ENCODE measurements at places on chromosomes 12 and 14.

- DNase-seq: no peak
These were observed 311.5 kb downstream of the NOVA1 start for GRCh38 chr14:26286081-26286912.

- DNase-seq: no peak
These were observed 13.1 kb downstream of the ZDHHC22 start for GRCh38 chr14:77128414-77128891.

DNA sequence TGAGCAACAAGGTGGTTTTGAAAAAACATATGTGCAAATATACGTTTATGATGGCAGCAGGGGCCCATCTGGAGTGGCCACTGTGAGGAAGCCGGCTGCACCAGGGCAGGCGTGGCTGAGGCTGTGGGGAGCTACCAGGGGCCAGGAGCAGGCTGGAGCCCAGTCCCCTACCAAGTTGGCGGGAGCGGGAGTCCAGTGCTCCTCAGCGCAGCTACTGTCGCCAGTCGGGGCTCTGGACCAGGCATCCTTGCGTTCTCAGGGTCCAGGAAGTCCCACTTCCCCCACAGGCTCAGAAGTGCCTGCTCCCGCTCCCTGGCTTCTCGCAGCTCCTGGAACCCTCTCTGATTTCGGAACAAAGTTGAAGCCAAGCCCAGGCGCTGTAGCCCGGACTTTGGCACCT lies 1377.5 kb upstream of the FLRT2 start:
- DNase-seq: no peak

GRCh38 chr12:32031109-32031508 lies 71.9 kb downstream of the RESF1 start:
- DNase-seq: no peak

DNA sequence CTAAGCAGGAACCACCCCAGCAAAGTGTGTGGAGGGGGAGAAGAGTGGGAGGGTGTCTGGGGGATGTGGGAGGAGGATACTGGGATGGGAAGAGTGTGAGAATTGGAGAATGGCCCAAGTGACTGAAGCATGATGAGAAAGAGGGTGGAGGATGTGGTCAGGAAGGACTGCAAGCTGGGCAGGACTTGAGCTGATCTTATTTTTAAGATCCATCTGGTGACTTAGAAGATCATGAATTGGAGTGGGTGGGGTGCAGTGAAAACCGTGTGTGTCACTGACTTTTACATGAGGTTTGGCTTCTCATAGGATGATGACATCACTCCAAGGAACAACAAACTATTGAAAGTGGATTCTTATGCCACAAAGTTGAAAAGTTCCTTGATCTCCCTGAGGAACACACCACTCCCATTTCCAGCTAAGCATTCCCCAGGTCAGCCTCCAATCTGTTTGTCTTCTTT lies 287.5 kb downstream of the GALC start:
- DNase-seq: no peak

DNA sequence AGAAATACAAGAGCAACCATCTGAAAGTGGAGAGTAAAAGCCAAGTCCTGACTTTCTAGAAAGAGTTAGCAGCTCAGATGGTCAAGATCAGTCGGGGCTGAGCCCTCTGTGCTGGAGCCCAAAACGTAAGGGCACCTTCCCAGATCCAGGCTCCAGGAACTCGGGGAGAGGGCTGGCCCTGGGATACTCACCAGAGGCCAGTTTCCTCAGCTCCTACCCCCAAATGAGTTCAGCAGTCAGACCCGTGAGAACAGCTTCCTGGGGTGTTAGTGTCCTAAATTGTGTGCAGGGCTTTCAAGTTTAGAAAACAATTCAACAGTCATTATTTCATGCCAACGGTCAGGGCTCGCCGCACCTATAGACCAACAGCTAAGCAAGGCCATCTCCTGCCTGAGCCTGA lies 147.6 kb upstream of the FKBP4 start:
- no peak for DNase-seq

- DNase-seq: no peak
These were observed 21.7 kb downstream of the CERS5 start for GRCh38 chr12:50145439-50145838.

- no peak for DNase-seq
These were observed 147.5 kb downstream of the SLC2A13 start for GRCh38 chr12:39958377-39958776.

GRCh38 chr12:50554651-50555050 lies 49.9 kb downstream of the DIP2B start:
- no peak for DNase-seq

DNA sequence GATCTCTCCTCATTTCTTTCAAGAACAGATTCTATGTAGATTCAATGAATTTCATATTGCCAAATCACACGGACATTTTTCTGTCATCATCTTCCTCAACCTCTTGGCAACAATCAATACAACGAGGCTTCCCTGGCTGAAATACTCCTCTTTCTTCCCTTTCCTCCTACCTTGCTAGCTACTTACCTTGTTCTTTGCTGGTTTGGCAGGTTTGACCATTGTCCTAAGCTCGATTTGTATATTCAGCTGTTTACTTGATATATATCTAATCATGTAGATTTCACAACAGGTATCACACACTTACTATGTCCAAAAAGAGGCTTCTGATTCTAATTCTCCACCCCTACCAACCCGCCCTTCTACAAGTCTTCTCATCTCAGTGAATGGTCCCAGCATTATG lies 23.6 kb downstream of the NDUFA12 start:
- no peak for DNase-seq

- no peak for DNase-seq
These were observed 115.2 kb upstream of the PELI2 start for GRCh38 chr14:56002876-56003625.

GRCh38 chr12:103326190-103326589 lies 169.6 kb downstream of the C12orf42 start:
- DNase-seq: peak; percentile 11

GRCh38 chr12:62252576-62252975 lies 7.6 kb upstream of the USP15 start:
- DNase-seq: no peak

DNA sequence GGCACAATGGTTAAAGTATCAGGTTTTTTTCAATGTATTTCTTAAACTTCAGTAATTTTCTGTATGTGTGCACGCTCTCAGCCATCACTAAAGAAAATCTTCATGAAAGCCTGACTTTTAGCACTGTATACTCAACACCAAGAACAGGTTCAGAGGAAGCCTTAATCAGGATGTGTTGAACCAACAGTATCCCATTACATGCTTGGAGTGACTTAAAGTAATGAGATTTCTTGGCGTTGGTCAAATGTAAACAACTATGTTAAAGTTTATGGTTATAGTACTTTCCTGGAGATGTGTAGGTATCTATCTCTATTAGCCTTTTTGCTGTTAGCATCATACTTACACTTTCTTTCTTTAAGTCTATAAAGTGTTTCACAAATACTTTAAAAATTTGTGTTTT lies 335.0 kb downstream of the CCER1 start:
- DNase-seq: no peak

GRCh38 chr12:12008232-12008850 lies 62.4 kb upstream of the BCL2L14 start:
- DNase-seq: no peak

DNA sequence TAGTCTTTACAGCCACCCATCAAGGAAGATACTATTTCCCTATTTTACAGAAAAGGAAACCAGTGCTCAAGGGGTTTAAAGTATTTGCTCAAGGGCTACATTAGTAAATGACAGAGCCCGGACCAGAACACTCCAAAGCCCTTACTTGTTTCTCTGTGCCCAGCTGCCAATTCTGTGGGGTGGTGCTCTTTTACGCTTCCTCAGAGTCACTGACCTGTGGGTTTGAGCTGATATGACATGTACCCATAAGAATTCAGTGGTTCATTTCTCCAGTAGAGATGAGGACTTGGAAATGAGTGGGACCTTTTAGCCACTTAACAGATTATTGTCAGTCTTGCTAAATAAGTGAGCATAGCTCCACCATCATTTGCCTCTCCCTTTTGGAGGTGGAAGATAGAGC lies 37.4 kb upstream of the NKX2-8 start:
- no peak for DNase-seq

GRCh38 chr14:80523518-80524117 lies 312.3 kb upstream of the DIO2 start:
- no peak for DNase-seq

GRCh38 chr14:52079239-52079959 lies 10.5 kb upstream of the NID2 start:
- DNase-seq: no peak

- no peak for DNase-seq
These were observed 3.9 kb downstream of the STAC3 start for GRCh38 chr12:57247041-57247440.

- DNase-seq: no peak
These were observed 141.6 kb downstream of the ITPR2 start for GRCh38 chr12:26691234-26691970.

GRCh38 chr14:24260780-24261157 lies 2.2 kb downstream of the TGM1 start:
- DNase-seq: no peak

DNA sequence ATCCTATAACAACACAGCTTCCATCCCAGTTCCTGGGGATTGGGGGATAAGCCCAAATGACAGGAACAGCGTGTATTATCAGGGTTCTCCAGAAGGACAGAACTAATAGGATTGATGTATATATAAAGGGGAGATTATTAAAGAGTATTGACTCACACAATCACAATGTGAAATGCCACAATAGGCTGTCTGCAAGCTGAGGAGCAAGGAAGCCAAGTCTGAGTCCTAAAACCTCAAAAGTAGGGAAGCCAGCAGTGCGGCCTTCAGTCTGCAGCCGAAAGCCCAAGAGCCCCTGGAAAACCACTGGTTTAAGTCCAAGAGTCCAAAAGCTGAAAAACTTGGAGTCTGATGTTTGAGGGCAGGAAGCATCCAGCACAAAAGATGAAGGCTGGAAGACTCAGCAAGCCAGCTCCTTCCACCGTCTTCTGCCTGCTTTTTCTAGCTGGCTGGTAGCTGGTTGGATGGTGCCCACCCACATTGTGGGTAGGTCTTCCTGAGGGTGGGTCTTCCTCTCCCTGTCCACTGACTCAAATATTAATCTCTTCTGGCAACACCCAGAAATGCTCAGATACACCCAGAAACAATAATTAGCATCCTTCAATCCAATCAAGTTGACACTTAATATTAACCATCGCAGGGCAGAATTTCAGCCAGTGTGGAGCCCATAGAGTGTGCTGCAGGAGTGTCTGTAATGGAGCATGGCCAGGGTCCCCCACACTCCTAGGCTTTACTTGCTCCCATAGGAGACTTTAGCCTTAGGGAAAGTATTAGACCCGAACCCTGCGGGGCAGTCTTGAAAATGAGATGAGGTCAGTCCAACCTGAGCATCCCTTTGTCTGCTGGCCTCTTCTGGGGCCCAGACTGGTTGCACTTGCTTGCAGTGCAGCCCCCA lies 111.1 kb downstream of the SINHCAF start:
- no peak for DNase-seq

DNA sequence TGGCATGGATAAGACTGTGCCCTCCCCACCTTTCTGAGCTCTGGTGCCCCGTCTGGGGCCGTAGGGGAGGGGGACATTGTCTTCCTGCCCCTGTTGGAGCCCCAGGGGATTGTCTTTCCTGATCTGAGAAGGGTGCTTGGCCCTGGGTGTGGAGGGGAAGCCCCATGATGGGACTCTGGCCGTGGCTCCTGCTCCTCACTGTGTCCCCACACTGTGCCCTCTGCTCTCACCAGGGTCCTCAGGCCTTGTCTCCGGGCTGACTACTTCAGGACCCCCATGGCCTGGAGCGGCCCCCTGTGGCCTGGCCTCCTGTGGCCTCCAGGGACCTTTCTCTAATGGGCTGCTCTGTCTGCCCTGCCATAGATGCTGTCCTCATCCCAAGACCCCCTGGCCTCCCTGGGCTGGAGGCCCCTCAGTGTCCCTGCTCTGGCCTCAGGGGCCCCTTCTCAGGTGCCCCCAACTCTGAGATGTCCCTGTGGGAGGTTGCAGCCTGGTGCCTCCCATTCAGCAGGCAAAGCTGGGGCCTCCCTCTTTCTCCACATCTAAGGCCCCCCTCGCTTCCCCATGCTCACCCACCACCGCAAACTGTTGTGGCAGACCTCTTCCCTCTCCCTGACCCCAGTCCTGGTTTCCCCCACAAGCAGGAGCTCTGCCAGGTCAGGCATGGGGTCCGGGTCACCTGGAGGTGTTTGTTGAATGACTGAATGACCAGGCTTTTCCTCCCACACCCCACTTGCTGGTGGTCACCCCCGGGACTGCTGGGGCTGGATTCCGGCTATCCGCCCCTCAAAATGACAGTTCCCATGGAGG lies 4.0 kb downstream of the KIF26A start:
- no peak for DNase-seq

DNA sequence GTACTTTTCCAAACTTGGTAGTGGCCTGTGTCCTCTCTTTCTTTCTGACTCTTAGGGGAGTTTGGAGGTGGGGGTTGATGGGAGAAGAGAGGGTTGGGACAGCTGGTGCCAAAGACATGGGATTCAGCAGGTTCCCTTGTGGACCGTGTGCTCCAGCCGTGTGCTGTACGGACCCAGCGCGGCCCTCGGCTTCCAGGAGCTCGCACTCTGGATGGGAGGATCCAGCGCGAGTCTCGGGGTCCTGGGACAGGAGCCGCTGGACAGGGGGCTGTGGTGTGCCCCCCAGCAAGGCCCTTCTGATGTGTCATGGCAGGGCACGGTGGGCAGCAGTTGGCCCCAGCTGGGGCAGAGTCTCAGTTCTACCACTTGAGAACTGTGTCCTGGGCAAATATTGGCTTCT lies 45.0 kb upstream of the TSPAN9 start:
- DNase-seq: no peak

- no peak for DNase-seq
These were observed 58.2 kb downstream of the DICER1 start for GRCh38 chr14:95098984-95099599.

DNA sequence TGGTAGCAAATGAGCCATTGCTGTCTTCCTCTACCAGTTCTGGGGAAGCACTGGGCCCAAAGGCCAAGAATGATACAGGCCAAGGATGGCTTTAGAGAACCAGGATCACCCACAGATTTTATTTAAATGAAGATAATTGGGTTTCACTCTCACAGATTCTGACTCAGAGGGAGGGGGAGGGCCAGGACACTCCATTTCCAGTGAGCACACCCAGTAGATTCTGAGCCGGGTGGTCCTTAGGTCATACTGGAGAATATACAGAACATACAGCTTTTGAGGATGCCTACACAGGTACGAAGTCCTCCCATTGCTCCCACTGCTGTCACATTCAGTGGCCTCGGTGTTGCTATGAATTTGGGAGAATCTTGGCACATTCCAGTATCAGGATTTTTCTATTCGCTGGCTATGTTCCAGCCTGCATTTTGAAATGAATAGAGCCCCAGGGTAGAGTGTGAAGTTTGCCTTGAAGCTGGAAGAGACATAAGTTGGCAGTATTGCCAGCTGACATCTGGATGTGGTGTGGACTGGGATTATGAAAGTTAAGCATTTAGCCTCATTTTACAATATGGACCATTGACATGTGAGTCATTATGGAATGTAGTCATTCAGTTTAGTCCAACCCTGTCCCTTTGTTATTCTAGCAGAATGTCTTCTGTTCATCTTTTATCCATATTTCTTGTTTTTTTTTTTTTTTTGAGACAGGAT lies 45.8 kb upstream of the POC1B start:
- no peak for DNase-seq

- DNase-seq: no peak
These were observed 23.4 kb downstream of the DDX47 start for GRCh38 chr12:12836571-12836970.

- DNase-seq: no peak
These were observed 298.1 kb upstream of the FOXG1 start for GRCh38 chr14:28468191-28469151.

All from GM12891 (cell line).